ENCODE measurements at places on chromosomes 3 and 15. TPM values are rescaled to one million over a fixed set of nuclear protein-coding genes. Genes with fewer than 3 reads are reported as not detected.

DNA sequence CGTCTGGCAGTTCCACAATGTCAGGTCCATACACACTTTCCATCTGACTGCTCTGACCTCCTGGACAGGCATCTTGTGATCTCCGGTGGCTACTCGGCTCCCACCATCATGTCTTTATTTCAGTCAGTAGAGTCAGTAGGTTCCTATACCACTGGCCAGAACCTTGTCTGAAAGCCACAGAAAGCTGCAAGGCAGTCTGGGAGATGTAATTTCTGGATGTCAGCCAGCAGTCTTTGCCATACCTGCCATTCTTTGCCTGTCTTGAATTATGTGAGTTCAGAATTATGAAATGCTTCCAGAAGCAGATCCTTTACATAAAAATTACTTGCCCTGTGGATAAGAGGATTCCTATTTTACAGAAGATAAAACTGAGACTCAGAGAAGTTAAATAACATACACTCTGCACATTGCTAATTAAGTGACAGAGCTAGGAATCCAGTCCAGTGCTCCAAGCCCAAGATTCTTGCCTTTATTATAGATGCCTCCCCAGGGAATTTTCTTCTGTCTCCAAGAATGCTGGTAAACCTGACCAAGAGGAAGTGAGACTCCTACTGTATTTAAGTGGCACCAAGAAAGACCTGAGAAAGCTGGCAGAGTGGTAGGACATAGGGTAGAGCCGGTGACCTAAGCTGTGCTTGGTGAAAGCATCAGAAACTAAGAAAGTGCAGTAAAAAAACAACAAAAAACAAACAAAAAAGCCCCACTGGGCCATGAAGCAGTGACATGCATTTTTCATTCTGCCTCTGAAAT lies 75.6 kb downstream of the IQCH start:
- no peaks in the 10 kb centered on the region for H3K36me3 ChIP-seq
- H3K4me3 ChIP-seq = no peak overlapping the region
- no peaks in the 10 kb centered on the region for H3K27me3 ChIP-seq
- no peak overlapping the region for H3K27ac ChIP-seq

DNA sequence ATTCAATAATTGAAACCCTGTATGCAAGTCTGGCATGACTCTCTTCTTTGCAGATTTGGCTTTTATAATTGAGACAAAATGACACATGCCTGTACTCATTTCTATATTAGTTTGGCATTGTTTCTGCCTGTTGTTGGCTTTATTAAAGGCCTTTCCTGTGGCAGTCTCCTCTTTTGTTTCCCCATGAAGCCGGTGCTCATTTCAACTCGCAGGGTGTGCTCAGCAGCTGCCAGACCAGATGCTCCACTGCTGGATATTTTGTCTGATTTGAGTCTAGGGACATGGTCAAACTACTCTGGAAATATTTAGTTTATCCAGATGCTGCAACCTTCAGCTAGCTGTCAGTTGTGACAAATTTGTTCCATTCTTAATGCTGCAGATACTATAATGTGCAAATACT lies 445.3 kb downstream of the NAALADL2 start:
- H3K27ac ChIP-seq = no peak overlapping the region
- no peaks in the 10 kb centered on the region for H3K36me3 ChIP-seq
- no peak for DNase-seq
- no peaks in the 10 kb centered on the region for H3K27me3 ChIP-seq

GRCh38 chr15:95125803-95126202 lies 894.4 kb downstream of the MCTP2 start:
- H3K36me3 ChIP-seq = no peaks in the 10 kb centered on the region
- no peaks in the 10 kb centered on the region for H3K4me1 ChIP-seq
- no peak overlapping the region for H3K4me3 ChIP-seq

The MKRN2OS gene
- not detected for total RNA-seq

The CKMT1B gene
- total RNA-seq = 5.9 TPM

- H3K4me1 ChIP-seq = peaks cover 14% of the 10 kb centered on the region
- peak overlapping the region; percentile 30 for H3K27ac ChIP-seq
- peak; percentile 19 for DNase-seq
- H3K4me3 ChIP-seq = peak overlapping the region; percentile 9
- H3K36me3 ChIP-seq = no peaks in the 10 kb centered on the region
- peaks cover 6% of the 10 kb centered on the region for H3K27me3 ChIP-seq
Observed at GRCh38 chr15:74725845-74726773, 781 bp upstream of the CYP1A1 start.

DNA sequence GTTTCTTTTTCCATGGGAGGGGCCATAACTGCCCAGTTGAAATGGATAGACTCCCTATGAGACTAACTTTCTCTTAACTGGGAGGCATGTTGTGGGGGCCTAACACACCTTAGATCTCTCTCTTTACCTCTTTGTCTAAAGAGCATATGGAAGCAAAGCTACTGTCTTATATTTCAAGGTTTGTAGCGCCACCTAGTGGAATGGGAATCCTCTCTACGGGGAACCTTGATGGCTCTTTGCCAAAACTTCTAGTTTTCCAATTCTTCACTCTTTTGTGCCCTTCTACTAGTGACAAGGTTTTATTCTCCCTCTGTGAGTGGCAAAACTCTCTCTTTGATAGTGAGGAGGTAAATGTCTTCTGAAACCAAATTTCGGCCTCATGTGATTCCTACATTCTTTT lies 1030.4 kb upstream of the CADM2 start:
- no peaks in the 10 kb centered on the region for H3K36me3 ChIP-seq
- no peak overlapping the region for H3K4me3 ChIP-seq
- H3K27me3 ChIP-seq = no peaks in the 10 kb centered on the region

- H3K36me3 ChIP-seq = no peaks in the 10 kb centered on the region
- H3K4me3 ChIP-seq = no peak overlapping the region
- H3K27ac ChIP-seq = no peak overlapping the region
- H3K4me1 ChIP-seq = peaks cover 9% of the 10 kb centered on the region
- H3K27me3 ChIP-seq = no peaks in the 10 kb centered on the region
- no peak for DNase-seq
Observed at GRCh38 chr3:168585544-168585943, 489.8 kb upstream of the GOLIM4 start.

- DNase-seq = no peak
- H3K36me3 ChIP-seq = no peaks in the 10 kb centered on the region
- H3K4me1 ChIP-seq = peaks cover 23% of the 10 kb centered on the region
- H3K27me3 ChIP-seq = no peaks in the 10 kb centered on the region
Observed at GRCh38 chr3:25424614-25425013, 3.4 kb upstream of the RARB start.

The TMEM207 gene
- not detected for total RNA-seq

- DNase-seq = no peak
- no peak overlapping the region for H3K4me3 ChIP-seq
- H3K4me1 ChIP-seq = no peaks in the 10 kb centered on the region
- no peaks in the 10 kb centered on the region for H3K27me3 ChIP-seq
- no peak overlapping the region for H3K27ac ChIP-seq
- no peaks in the 10 kb centered on the region for H3K36me3 ChIP-seq
Observed at GRCh38 chr15:50144341-50145120, 25.5 kb upstream of the ATP8B4 start.

The PLIN1 gene
- total RNA-seq = 277 TPM

- H3K27me3 ChIP-seq = no peaks in the 10 kb centered on the region
- no peaks in the 10 kb centered on the region for H3K4me1 ChIP-seq
- no peak overlapping the region for H3K4me3 ChIP-seq
- no peak for DNase-seq
- H3K27ac ChIP-seq = no peak overlapping the region
- no peaks in the 10 kb centered on the region for H3K36me3 ChIP-seq
Observed at GRCh38 chr15:71626596-71627088, 183.7 kb upstream of the NR2E3 start.

- H3K4me3 ChIP-seq = no peak overlapping the region
- no peak overlapping the region for H3K27ac ChIP-seq
- H3K36me3 ChIP-seq = no peaks in the 10 kb centered on the region
- H3K4me1 ChIP-seq = peaks cover 10% of the 10 kb centered on the region
Observed at GRCh38 chr3:36214460-36214859, 165.8 kb upstream of the STAC start.

The RARRES1 gene
- total RNA-seq = 18.4 TPM

The SERPINI2 gene
- 221 TPM for total RNA-seq

The STAB1 gene
- total RNA-seq = 50.4 TPM

The DNAH12 gene
- 0.99 TPM for total RNA-seq

- H3K4me3 ChIP-seq = no peak overlapping the region
- peak; percentile 63 for DNase-seq
- H3K36me3 ChIP-seq = no peaks in the 10 kb centered on the region
- no peak overlapping the region for H3K27ac ChIP-seq
- H3K27me3 ChIP-seq = no peaks in the 10 kb centered on the region
- H3K4me1 ChIP-seq = no peaks in the 10 kb centered on the region
Observed at GRCh38 chr3:118628704-118629341, 405.8 kb downstream of the IGSF11 start.

DNA sequence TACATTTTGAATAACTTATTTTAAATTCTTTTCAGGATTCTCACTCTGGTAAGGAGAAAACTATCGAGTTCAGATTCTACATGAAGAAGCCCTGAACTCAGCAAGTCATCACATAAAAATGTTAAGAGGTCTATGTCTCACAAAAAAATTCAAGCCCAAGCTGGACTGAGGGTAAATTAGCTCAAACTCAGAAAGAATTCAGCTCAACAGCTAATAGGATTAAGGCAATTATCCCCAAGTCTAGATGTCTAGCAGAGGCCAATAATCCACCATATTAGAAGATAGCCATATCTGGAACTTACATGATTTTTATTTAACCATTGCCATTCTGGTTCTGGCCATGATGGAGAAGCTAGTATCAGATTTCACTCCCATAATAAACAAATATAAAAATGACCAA lies 909.7 kb downstream of the PLOD2 start:
- H3K27me3 ChIP-seq = no peaks in the 10 kb centered on the region
- no peak overlapping the region for H3K4me3 ChIP-seq
- no peaks in the 10 kb centered on the region for H3K36me3 ChIP-seq
- H3K4me1 ChIP-seq = no peaks in the 10 kb centered on the region
- no peak overlapping the region for H3K27ac ChIP-seq
- DNase-seq = no peak

DNA sequence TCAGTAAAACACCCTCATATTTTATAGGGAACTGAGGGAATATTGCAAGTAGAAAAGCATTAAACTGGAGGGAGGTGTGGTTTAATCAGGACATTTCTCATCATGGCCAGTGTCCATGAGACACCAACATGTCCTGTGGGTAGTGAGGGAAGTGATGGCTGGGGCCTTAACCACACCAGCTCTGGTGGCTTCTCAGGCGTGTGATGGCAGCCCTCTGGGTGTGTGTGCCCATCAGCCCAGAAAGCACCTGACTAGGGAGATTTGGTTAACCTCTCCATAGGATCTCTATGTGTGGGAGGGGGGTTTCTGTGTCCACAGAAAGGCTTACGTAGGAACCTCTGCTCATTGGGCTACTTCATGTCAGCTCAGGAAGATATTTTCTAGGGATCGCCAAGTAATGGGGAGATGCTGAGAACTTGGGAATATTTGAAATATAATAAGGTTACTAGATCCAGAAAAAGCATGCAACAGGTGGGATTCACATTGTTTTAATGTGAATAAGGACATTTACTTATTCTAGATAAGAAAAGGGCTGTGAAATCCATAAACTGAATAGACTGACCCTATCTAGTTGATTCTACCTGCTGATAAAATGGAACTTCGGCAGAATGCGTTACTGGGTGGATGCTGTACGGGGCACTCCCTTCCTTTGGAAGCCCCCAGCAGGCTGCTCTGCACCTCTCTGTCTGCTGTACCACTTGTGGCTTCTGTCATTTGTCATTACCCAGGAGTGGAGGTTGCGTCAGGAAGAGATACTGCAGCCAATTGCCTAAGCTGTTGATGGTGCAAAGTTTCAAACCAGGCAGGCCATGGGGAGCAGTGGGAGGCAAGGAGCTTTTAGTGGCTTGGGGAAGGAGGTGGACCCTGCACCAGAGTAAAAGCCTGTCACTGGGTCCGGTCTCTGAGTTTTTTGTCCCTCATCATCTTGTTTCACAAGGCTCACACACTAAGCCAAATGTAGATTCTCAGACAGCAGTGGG lies 21.5 kb downstream of the PDHB start:
- no peaks in the 10 kb centered on the region for H3K27me3 ChIP-seq
- no peak overlapping the region for H3K27ac ChIP-seq
- peaks cover 5% of the 10 kb centered on the region for H3K36me3 ChIP-seq
- no peaks in the 10 kb centered on the region for H3K4me1 ChIP-seq

The CP gene
- total RNA-seq = 5.7 TPM

GRCh38 chr3:123692671-123693070 lies 107.8 kb upstream of the HACD2 start:
- no peak overlapping the region for H3K4me3 ChIP-seq
- DNase-seq = no peak
- no peaks in the 10 kb centered on the region for H3K36me3 ChIP-seq
- H3K4me1 ChIP-seq = peaks cover 8% of the 10 kb centered on the region
- H3K27ac ChIP-seq = no peak overlapping the region

The PRR20G gene
- not detected for total RNA-seq

GRCh38 chr3:46395210-46395661 lies 11.6 kb downstream of the CCR5AS start:
- H3K27me3 ChIP-seq = no peaks in the 10 kb centered on the region
- peaks cover 5% of the 10 kb centered on the region for H3K4me1 ChIP-seq
- H3K36me3 ChIP-seq = no peaks in the 10 kb centered on the region
- no peak overlapping the region for H3K4me3 ChIP-seq
- no peak for DNase-seq
- no peak overlapping the region for H3K27ac ChIP-seq

DNA sequence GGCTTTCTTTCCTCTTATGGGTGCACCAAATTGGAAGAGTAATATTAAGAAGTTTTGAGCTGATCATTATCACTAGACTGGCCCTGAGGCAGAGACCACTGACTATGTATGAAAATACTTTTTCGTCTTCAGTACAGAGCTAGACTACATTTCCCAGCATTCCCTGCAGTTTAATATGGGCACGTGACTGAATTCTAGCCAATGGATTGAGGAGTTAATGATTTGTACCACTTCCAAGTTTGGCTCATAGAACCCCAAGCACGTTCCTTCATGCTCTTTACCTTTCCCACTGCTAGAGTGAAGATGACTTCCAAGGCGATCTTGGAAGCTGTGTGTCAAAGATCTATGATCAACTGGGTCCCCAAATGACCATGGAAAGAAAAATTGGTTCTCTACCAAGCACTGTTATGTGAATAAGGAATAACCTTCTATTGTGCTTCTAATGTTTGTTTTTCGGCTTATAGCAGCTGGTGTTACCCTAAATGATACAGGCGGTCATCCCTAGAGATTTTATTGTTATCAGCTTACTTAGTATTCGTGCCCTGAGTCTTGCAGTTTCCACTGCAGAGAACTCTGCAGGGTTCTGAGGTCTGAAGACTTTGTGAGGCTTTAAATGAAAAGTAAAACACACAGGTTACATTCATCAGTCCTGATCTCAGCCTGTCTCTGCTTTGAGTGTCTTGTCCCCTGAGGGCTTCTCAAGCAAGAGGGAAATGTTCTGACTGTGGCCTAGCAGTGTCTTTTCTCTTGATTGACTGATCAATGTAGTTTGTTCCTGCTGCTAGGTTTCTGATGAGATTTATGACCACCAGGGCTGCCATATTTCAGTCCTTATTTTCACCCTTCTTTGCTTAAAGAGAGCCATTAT lies 486.8 kb downstream of the PDCD6IP start:
- H3K27me3 ChIP-seq = no peaks in the 10 kb centered on the region
- no peak overlapping the region for H3K4me3 ChIP-seq
- no peaks in the 10 kb centered on the region for H3K4me1 ChIP-seq
- DNase-seq = no peak

The GCNT3 gene
- 1.3 TPM for total RNA-seq

The NME9 gene
- 1.3 TPM for total RNA-seq

Data from body of pancreas (tissue), 4 donors.